ENCODE measurements at places on chromosomes 2 and 18.

- DNase-seq, result no peak
Measured at GRCh38 chr2:46841621-46842020, 74.0 kb downstream of the MCFD2 start.

DNA sequence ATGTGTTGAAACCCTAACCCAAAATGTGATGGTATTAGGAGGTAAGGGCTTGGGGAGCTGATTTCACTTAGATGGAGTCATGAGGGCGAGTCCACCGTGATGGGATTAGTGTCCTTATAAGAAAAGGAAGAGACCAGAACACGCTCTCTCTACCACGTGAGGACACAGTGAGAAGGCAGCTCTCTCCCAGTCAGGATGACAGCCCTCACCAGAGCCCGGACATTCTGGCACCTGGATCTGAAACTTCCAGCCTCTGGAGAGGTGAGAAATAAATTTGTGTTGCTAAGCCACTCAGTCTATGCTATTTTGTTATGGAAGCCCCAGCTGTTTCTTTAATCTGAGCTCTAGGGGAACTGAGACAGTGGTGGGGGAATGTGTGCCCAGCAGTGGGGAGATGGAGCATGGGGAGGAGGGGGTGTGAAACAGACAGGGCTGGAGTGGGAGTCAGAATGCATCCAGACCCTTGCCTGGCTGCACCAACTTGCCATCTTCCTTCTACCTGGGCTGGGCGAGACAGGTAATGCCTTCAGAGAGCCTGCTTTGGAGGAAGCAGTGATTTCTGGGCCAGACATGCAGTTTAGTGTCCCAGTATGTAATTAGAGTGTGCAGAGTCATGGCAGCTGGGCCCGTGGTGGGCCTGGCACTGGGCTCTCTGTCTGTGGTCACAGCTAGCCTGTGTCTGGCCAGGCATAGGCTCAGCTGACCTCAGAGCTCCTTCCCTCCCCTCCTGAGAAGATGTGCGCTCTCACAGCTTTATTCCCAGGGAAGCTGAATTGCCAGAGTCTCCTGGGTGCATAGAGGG is 38.1 kb downstream of the RHOB start:
- no peak for DNase-seq

DNA sequence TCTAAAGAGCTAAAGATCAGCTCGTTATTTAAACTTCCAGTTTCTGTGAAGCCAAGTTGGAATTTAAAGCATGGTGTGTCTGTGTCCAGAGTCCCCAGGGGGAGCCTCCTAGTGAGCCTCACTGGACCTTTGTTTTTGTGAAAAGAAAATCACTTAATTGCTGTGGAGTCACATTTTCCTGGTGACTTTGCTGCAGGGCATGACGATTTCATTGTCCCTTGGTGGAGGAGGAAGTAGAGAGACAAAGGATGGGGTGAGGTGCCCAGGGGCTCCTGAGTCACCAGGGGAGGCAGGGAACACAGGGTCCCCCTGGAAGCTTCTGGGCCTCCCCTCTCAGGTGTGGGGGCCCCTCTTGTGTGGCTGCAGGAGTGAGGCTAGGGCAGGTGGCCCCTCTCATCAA is 19.7 kb downstream of the ATP6V1C2 start:
- DNase-seq, result no peak

- no peak for DNase-seq
Measured at GRCh38 chr2:50066873-50067272, 912.6 kb upstream of the FSHR start.

DNA sequence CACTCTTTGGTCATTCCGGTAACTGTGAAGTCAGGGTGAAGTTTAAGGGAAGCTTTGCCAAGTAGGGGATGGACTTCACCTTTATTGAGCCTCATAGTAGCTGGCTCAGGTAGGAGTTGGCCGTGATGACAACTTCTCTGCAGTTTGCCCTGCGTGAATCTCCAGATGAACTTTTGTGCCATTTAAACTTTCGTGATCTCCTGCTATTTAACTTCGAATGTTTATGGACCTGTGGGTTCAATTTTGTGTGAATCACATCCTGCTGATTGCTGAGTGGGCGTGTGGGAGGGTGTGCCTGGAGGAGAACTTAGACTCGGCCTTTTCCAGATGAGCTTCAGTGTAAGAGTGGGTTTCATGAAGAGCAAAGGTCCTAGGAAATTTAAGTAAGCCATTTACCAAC is 4.2 kb downstream of the UGT1A1 start:
- no peak for DNase-seq

DNA sequence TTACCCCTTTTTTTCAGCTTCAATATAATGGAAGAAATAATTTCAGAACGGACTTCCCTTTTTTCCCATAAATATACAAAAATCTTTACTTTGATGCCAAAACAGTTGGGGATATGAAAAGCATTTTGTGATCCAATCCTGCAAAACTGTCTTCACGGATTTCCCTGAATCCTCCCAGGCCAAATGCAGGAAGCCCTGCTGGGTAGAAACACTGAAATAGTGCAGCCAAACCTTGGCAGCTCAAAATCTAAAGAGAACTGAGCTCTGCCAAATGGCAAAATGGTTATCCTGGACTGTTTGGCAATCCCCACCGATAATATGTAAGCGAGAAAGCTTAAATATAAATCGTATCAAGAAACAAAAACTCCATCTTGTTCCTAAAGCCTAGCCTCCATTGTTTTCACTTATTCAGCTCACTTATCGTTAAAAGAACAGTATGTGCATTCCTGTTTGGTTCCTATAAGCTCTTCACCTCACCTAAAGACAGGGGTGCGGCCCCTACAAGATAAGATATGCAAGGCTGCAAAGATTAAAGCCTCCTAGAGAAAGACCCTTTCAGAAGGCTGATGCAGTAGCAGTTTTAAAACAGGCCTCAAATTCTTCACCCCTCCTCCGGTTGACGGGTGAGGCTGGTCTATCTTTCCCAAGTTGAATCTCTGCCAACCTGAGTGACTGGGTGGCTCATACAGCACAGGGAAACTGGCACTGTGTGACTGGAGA is 48.6 kb downstream of the LAMA1 start:
- DNase-seq, result no peak

DNA sequence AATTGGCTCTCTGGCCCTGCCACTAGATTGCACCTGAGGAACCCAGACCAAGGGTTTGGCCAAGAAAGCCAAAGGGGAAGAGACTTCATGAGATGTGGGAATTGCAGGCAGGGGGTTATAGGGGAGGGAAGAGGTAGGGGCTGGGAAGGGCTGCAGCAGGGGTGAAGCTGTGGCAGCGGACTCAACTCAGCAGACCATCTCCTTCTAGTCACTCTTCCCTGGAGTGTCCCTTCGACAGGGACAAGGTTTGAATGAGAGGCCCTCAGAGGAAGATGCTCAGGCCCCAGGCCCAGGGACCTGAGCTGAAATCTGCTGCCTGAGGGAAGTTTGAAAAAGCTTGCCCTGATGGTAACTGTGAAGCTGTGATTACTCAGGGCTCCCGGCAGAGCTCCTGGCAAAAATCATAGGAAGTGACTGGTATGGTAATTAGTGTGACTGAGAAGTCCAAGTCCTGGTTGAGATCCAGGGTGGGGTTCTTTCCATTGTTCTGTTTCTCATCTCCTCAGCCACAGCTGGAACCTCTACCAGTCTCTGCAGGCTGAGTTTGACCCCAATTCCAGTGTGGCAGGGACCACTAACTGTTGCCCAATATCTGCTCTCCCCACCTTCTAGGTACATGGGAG is 300.9 kb downstream of the CYP26B1 start:
- no peak for DNase-seq

DNA sequence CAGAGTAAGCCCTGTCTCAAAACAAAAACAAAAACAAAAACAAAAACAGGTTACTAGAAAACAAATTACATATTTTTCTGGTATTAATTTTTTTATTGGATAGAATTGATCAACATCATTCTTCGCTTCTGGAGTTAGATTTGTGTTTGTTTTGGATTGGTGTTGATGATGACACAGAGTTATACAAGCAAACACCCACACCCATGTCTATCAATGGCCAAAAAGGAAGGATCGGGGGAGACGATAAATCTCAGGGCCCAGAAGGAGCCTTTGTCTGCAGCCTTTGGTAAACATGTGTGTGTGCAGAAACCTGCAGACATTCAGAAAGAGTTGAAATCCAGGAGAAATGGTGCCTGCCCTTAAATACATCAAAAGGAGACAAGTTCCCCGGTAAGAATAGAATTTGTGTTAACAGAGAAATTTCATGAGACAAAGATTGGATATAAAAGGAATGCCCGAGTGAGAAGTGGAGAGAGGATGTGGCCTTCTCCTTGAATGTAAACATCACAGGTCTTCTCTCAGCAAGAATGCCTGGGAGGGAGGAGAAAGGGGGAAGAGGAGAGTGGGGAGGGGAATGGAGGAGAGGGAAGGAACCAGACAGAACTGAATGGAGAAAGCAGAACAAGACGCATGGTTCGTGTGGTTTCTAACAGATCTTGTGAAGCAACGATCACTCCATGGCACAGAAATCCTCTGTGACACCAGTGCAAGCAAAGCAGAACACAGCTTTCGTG is 40.4 kb upstream of the TMEM178A start:
- no peak for DNase-seq

- no peak for DNase-seq
Measured at GRCh38 chr2:163123526-163123925, 285.0 kb upstream of the KCNH7 start.

- no peak for DNase-seq
Measured at GRCh38 chr2:240505910-240506309, 51.9 kb downstream of the ANKMY1 start.

- no peak for DNase-seq
Measured at GRCh38 chr2:117983040-117983439, 30.8 kb downstream of the CCDC93 start.

GRCh38 chr2:18214936-18215335 is 336.5 kb downstream of the KCNS3 start:
- DNase-seq, result no peak

GRCh38 chr2:40200366-40200915 is 251.4 kb downstream of the SLC8A1 start:
- DNase-seq, result no peak
